ENCODE measurements at places on chromosomes 3 and 15.

- no peak for DNase-seq
Observed at GRCh38 chr3:71495708-71496472, 87.6 kb downstream of the FOXP1 start.

- DNase-seq = no peak
Observed at GRCh38 chr3:118505784-118506183, 528.9 kb downstream of the IGSF11 start.

DNA sequence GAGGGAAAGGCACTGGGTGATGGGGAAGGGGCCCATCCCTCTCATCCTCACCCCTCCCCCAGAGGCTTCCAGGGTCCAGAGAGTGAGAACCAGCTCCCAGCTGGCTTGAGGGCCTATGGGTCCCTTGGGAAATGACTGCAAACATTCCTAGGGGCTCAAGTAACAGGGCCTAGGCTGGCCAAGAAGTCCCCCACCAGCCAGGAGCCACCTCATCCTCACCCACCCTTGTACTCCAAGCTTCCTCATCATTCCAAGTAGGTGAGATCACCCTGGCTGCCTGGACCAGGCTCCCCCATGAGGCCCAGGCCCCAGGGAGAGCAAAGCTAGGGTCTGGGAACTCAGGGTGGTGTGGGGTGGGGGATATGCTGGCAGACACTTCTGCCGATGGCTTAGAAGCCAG lies 14.8 kb downstream of the LOXL1 start:
- DNase-seq = no peak

- DNase-seq = no peak
Observed at GRCh38 chr3:152718810-152719209, 116.1 kb upstream of the P2RY1 start.

DNA sequence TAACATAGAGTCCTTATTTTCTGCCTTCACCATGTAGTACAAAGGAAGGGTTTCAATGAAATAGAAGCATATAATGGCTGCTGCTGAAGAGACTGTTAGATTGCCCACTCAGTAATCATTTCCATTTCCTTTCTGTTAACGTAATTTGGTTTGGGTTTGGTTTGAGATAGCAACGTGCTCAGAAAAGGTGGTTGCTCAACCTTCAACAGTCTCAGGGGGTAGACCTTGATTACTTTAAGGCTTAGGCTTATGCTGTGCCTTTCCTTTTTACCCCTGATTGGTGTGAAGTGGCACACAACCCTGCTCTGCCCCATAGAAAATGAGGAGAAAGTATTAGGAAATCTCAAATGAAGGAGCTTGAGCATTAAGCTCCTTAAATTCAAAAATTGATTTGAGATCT lies 163.7 kb upstream of the TP63 start:
- no peak for DNase-seq

- no peak for DNase-seq
Observed at GRCh38 chr15:69060744-69061143, 46.2 kb downstream of the NOX5 start.

GRCh38 chr15:73909651-73910050 lies 16.6 kb upstream of the LOXL1 start:
- DNase-seq = no peak

DNA sequence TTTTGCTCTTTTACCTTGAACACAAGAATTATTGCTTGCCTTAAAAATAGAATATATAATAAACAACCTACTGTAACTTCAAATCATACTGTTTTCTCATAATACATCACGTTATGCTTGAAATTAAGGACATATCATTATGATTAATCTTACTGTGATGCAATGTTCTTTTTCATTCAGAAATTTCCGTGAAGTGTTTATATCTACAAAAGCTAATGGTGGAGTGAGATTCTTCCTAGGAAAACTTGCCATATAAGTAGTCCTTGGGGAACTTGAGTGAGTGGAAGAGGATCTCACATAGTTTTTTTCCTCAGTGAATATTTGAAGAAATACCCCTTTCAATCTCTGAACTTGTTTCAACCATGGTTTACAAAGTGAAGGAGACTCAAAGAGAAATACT lies 498.7 kb upstream of the CBLB start:
- DNase-seq = no peak

GRCh38 chr3:61015408-61015807 lies 235.8 kb downstream of the FHIT start:
- no peak for DNase-seq

DNA sequence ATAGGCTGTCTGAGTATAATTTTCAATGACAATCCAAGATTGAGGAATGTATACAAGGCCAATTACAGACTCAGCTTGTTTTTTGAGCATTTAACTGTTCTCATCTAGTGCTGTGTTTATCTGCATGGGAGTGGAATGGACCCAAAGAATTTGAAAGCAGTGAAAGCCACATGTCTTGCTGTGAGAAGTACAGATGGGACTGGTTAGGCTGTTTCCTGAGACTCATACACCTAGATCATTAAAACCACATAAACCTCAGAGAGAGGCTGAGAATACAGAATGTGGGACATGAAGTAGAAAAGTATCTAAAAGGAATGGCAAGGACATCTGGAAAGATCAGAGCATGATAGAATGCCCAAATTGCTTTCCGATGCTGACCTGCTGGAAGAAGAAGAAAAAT lies 224.6 kb downstream of the NLGN1 start:
- DNase-seq = no peak

Data from DMS53 (cell line).